Epithelial cell of proximal tubule (primary cell): ENCODE measurements at places on chromosomes 3 and 15. TPM values are rescaled to one million over a fixed set of nuclear protein-coding genes. Genes with fewer than 3 reads are reported as not detected.

MASP1 gene
- total RNA-seq = not detected in 2 replicates

LRRC34 gene
- total RNA-seq = 9.8 and 17.1 TPM in 2 replicates

PRSS50 gene
- total RNA-seq = not detected in 2 replicates

ALG3 gene
- total RNA-seq = 59.7 and 78.1 TPM in 2 replicates

DNA sequence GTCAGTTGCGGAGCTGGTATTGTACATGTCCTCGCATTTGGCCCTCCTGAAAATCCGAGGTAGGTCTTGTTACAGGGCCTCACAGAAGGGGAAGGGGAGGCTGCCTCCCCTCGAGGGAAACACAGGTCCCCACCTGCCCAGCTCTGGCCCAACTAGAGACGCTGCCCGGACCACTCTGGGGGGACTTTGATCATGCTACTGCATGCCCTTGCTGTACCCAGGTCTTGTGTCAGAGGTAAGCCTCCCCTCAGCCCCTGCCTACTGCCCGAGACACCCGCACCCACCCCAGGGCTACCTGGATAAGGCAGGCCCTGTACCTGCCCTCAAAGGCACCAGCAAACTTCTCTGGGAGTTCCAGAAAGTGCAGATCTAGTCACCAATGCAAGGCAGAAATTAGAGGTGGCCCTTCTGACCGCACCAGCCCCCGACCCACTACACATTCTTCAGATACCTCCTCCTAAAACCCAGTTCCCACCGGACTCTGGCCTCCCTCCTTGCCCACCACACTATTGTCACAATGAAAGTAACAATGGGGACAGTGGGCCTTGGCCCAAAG, 981 bp upstream of the SCAP start:
- DNase-seq = no peak

DNA sequence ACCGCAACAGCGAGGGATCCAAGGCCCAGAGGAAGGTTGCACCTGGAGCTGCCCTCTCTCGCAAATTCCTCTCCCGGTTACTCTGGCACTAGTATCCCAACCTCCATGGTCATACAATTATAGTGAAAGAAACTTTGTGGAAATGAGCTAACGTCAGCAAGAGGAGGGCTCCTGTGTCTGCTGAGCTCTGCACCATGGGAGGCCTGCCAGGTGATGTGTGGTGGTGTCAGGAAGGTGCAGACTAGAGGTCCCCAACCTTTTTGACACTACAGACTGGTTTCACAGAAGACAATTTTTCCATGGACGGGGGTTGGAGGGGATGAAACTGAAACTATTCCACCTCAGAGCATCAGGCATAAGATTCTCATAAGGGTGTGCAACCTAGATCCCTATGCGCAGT, 13.2 kb upstream of the IQCF6 start:
- no peak for DNase-seq

GRCh38 chr15:60774829-60775463, 296.0 kb upstream of the ICE2 start:
- no peak for DNase-seq

GRCh38 chr3:194112120-194113106, 23.5 kb upstream of the HES1 start:
- peak; percentile 99 for DNase-seq

DNA sequence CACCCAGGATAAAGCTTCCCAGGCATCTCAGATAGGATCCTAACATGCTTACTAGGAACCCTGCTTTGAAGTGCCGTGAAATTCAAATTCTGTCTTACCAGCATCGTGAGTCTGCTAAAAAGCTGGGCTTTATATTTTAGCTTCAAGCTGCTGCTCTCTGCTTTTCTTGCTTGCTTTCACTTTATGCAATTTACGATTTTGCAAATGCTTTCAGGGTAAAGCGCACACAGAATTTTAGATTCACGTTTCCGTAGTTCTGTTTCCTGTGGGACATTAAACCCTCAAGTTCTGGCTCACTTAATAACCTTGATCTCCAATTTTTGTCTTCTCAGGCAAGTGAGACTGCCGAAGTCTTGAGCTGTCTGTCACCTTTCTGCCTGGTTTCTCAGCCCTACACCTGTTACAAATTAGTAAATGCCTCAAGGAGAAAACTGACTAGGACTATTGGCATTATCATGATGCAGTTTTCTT, 170.5 kb upstream of the TGFBR2 start:
- DNase-seq = no peak

- no peak for DNase-seq
Observed at GRCh38 chr3:45807681-45808540, 11.6 kb upstream of the SLC6A20 start.

GRCh38 chr3:157823050-157823449, 283.2 kb downstream of the SHOX2 start:
- no peak for DNase-seq

DNA sequence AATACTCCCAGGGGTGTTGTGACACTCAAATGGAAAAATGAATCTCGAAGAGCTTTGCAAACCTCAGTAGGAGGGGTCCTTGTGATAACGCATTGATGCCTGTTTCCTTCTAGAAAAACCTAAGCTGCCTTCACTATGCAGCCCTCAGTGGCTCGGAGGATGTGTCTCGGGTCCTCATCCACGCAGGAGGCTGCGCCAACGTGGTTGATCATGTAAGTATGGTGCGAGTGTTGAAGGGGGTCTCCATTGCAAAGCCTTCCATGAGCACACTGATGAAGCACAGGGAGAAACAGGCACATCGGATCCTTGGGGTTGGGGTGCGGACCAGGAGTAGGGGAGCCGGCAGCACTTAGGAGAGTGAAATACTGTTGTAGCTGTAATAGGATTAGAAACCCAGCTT, 22.3 kb downstream of the ANKDD1A start:
- no peak for DNase-seq

GRCh38 chr3:180283251-180283650, 246.5 kb upstream of the PEX5L start:
- no peak for DNase-seq

GRCh38 chr15:67161881-67162280, 92.6 kb downstream of the AAGAB start:
- DNase-seq = no peak

DNA sequence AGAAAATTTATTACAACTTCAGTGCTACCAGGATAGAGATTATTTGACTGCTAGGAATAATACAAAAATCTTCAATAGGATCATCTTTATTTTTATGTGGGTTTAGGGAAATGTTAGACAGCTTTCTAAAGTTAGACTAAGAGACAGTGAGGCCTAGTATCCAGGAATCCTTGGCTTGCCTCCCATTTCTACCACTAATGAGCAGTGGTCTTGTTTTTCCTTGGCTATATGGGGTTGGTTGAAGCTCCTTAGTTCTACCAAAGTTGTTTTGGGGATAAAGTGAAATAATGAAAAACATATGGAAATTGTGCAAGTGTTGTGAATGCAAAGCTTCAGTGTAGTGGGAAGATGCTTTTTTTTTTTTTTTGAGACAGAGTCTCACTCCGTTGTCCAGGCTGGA, 16.8 kb downstream of the AP4E1 start:
- no peak for DNase-seq

- DNase-seq = no peak
Observed at GRCh38 chr15:101020945-101021344, 101.8 kb downstream of the LRRK1 start.
